ENCODE measurements at places on chromosomes 7 and 10. TPM values are rescaled to one million over a fixed set of nuclear protein-coding genes. Genes with fewer than 3 reads are reported as not detected.

FAM180A gene
- total RNA-seq: not detected

DNA sequence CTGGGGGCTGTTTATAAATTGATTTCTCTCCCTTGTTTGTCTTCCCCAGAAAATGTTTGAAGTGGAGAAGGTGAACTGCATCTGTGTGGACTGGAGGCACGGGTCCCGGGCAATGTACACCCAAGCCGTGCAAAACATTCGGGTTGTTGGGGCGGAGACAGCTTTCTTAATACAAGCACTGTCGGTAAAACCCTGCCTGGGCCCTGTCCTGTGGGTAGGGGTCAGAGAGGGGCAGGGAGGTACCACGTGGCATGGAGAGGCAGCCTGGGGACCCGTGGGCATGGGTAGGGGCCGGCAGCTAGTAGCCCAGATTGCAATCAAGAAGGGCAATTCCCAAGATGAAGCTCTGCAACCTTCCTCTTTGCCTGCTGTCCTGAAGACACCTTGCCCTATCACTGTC is 6.1 kb downstream of the PNLIPRP2 start:
- H3K4me1 ChIP-seq: no peaks in the 10 kb centered on the region
- peaks cover 12% of the 10 kb centered on the region for H3K27me3 ChIP-seq
- no peaks in the 10 kb centered on the region for H3K36me3 ChIP-seq
- no peak overlapping the region for H3K4me3 ChIP-seq

ZNF783 gene
- 39.5 TPM for total RNA-seq

- no peaks in the 10 kb centered on the region for H3K36me3 ChIP-seq
- no peak overlapping the region for H3K27ac ChIP-seq
- peaks cover 9% of the 10 kb centered on the region for H3K4me1 ChIP-seq
- DNase-seq: no peak
Measured at GRCh38 chr7:81503336-81503735, 266.5 kb downstream of the HGF start.

- peaks cover 7% of the 10 kb centered on the region for H3K4me1 ChIP-seq
- H3K4me3 ChIP-seq: no peak overlapping the region
- no peak overlapping the region for H3K27ac ChIP-seq
- peaks cover 5% of the 10 kb centered on the region for H3K36me3 ChIP-seq
Measured at GRCh38 chr10:11601670-11602069, 9.8 kb downstream of the USP6NL start.

All from MCF 10A (cell line).